NB4 (cell line): ENCODE measurements at places on chromosomes 7 and 10.
A peak's percentile ranks its signal among the peaks of the same experiment; 100 is the strongest.

DNA sequence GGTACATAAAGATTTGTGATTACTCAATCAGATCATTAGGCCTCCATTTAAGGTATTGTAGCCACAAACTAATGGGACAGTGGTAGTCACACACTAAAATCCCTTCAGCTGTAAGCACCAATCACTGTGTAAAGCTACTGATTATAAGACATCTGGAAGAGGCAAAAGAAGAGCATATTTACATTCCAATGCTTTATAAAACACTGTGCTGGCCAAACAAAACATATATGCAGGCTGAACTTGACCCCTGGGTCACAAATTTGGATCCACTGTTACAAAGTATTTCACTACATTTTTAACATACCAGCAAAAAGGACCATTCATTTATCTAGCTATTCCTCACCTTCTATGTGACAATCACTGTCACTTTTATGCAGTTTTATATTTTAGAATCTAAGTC, 41.4 kb upstream of the ANLN start:
- DNase-seq, result no peak

DNA sequence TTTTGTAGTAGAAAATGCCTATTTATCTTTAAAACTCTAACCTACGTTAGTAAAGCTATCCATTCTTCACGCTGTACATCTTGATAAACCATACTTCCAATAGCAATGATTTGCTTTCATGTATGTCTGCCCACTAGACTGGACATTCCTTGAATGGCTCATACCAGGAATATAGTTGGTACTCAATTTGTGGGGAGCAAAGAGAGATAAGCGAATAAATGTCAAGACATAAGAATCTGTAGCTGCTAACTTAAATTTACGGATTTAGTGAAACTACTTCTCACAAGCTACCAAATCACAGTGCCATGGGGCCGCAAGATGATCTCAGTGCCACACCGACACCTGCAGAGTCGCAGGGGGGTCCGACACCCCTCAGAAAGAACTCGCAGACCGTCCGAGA, 763 bp upstream of the RALA start:
- no peak for DNase-seq

DNA sequence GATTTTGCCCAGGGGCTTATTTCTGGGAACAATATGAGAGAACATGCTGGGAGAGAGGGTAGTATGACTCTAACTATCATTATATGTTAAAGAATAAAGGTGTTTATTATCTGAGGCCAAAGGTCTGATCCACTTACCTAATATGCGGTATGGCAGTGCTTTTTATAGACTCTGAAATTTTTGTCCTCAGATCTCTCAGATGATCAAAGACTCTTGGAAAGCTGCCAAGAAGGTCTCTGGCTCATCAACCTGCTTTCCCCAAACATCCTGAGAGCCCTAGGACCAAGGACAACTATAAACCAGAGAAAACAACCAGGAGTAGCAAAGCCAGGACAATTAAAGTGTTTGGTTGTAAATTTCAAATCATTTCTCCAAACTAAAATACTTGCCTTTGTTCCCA, 255.7 kb upstream of the LRRN3 start:
- DNase-seq, result no peak

DNA sequence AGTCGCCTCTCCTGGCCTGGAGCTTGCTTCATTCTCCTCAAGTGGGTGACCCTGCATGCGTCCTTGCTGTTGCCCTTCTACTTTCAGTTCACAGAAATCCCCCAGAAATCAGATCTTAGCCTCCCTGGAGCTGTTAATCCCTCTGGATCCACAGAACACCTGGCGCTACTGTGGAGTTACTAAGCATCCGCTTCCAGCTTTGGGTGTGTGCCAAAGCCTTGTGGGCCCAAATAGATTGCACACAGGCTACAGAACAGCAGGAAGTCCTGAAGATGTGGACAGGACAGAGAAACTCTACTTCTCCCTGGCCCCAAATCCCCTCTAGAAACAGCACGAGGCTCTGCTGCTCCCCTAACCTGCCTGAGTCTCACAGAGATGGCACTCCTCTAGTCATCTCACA, 36.6 kb upstream of the PDLIM1 start:
- DNase-seq, result no peak

GRCh38 chr7:151683615-151684407, 164.1 kb upstream of the RHEB start:
- no peak for DNase-seq

- peak; percentile 77 for DNase-seq
These were observed 15.0 kb downstream of the RET start for GRCh38 chr10:43091846-43092245.

DNA sequence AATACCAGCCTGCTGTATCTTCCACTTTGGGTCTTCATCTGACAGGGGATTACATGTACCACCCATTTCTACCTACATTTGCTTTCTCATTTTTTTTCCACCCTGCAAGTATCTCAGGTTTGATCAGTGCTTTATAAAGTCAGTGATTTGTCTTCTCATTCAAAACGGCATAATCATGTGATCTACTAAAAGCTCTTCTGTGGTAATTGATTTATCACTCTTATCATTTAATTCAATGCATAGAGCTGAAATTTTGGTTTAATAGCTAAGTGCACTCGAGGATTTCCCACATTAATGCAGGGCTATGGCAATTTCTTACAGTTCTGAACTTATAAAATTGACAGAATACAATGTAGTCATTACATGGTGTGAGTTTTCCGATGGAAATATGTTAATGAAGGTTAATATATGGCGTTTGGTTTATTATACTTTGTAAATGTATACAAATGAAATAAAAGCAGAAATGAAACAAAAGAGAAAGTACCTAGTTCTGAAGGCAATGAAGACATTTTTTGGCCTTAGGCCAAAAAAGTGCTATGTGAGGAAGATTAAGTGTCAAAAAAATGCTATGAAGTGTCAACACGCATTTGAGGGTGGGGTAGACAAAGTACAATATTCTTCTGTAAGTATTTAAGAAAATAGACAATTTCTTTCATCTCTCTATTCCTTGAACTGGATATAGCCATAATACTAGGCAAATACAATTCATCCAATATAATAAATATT, 457.3 kb downstream of the ETV1 start:
- DNase-seq, result no peak

- DNase-seq, result peak; percentile 21
These were observed 1.6 kb downstream of the BAMBI start for GRCh38 chr10:28678687-28679457.

DNA sequence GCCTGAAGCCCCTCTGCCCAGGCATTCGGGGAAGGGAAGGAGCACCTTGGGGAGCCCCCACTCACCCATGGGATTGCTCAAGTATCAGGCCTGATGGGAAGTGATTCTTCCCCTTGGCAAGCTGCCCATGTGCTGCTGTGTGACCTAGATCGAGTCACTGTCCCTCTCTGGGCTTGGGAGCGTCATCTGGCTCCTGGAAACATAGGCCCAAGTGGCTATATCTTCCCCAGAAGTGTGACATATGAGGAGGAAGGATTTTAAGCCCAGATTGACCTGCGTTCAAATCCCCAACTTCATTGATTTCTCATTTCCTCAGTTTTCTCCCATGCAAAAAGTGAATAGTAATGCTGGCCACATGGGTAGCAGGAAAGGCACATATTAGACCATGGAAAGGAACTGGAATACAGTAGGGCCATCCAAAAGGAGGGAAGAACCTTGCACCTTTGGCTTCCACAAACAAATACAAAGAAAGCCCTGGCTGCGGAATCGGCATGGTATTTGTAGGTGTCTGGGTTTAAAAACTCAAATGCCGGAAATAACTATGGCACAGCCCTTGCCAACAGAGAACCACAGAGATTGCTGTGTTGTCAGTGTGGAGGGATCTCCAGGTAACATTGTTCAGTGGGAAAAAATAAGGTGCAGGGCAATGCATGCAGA, 169.5 kb upstream of the ZMIZ1 start:
- no peak for DNase-seq

GRCh38 chr10:19531324-19531723, 284.9 kb upstream of the PLXDC2 start:
- no peak for DNase-seq

DNA sequence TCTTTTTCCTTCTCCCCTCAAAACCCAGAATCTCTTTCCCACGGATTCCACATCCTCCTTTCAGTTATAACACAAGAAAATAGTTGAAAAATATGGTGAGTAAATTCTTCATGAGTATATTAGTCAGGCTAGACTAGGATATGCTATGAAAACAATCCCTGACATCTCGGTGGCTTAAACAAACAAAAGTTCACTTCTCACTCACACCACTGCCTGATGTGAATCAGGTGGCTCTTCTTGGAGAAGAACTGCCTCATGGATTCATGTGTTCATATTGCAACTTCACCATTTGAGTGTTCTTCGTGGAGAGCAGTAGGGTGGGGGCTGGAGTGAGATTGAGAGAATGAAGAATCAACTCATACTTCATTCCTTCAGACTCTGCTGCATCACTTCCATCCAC, 204.1 kb downstream of the PHF14 start:
- DNase-seq, result no peak

- peak; percentile 78 for DNase-seq
These were observed 2.8 kb downstream of the MCU start for GRCh38 chr10:72694476-72695369.

GRCh38 chr7:17298840-17299482, 509 bp downstream of the AHR start:
- DNase-seq, result peak; percentile 68

GRCh38 chr7:102021841-102022618, 204.6 kb downstream of the CUX1 start:
- DNase-seq, result no peak

DNA sequence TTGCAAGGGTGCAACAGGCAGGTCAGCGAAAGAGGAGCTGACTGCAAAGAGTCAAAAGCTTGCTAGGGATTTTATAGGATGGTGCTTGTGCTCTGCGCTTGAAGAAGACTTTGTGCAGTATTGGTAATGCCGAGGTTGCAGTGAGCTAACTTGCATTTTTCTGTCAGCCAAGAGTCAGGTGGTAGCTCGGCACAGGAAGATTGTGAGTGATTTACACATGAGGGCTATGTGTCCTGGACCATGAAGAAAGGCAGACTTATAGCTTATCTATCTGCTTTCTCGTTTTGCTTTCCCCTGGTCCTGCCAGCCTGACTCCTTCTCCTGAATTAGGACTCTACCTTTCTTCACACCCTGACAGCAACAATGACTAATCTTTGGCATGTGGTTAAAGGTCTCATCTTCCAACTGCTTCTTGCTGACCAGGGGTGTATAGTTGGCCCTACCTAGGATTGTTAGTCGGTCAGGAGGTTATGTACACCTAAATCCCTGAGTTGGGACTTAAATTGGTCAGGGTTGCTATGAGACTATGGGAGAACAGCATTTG, 4.1 kb upstream of the SYPL1 start:
- DNase-seq, result no peak

DNA sequence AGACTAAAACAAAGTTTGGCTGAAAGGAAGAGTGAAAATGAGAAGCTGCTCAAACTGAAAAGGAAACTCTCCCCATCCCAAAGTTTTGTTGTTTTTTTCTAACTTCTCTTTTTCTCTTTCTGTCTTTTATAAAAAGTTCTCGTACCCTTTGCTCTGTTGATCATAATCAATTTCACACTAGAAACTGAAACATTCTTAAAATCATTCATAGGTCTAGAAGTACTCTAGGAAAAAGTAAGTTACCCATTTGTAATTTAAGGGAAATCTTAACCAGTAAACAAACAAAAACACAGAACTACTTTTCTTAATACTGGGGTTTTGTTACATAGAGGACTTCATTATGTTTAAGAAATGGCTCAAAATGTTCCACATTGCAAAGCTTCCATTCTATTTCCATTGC, 339.8 kb downstream of the SEMA3D start:
- DNase-seq, result no peak

GRCh38 chr10:109773288-109774120, 149.8 kb downstream of the XPNPEP1 start:
- peak; percentile 46 for DNase-seq

DNA sequence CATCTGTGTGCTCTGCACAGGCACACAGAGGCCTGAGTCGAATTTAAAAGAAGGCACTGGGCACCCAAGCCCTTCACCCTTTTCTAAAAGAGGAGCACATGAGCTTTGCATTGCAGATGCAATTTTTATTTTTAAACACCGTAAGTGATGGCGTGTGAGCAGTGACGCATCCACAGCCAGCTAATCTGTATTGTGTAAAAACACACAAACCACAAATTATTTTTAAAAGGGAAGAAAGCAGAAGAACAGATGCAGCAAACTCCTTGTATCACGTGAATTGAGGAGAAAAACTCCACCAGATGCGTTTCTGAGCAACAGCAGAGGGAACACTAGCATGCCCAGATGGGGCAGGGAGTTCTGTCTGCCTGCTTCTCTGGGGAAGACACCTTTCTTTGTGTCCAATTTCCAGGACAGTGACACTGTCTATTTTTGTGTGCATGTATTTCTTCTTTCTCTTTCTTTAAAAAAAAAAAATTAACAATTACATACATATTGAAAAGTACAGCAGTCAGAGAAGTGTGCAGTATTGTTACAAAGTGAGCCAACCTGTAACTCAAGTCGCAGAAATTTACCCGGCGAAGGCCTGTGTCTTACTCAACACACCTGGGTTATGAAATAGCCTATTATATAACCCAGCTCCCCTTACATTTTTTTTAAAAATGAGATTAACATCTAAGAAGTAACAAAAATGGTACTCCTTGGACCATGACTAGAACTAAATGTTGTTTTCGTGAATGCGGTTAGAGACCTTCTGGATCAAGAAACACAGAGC, 39.2 kb downstream of the EEPD1 start:
- peak; percentile 96 for DNase-seq

GRCh38 chr7:27462575-27463270, 200.0 kb downstream of the HIBADH start:
- DNase-seq, result peak; percentile 28

- no peak for DNase-seq
These were observed 704.0 kb upstream of the LRRN3 start for GRCh38 chr7:110386913-110387312.

- no peak for DNase-seq
These were observed 67.8 kb upstream of the PPP2R2D start for GRCh38 chr10:131833013-131833412.

DNA sequence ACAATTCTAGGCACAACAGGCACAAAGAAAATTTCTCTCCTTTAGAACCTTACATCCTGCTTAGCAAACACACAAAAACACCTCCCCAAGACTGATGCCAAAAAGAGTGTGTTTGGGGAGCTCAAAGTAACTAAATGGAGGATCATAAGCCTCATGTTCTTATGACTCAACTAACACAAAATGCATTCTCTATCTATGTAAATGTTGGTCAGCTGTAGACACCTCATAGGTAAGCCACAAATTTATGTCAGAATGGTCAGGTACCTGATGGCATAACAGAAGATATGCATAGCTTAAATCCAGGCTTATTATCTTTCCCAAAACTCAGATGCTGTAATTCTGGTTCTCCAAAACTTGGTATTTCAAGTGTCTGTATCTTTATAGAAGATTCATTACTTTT, 315.1 kb downstream of the C7orf25 start:
- no peak for DNase-seq

DNA sequence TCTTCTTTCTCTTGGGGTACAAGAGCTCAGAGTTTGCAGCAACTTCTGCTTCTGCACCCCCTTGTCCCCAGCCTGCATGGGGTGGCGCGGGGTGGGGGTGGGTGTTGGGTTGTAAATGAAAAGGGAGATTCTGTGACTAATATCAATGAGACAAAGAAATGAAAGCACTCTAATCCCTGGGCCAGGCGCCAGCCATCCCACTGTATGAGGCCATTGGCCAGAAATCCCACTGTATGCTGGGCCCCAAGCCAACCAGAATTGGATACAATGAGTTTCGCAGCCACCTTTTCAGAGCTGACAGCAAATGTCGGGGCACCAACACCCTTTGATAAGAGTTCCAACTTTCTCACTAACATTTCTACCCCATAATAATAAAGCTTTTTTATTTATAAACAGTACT, 10.9 kb upstream of the PTN start:
- DNase-seq, result no peak
